Fibroblast of skin of scalp (primary cell): ENCODE measurements at places on chromosomes 4 and X.

DNA sequence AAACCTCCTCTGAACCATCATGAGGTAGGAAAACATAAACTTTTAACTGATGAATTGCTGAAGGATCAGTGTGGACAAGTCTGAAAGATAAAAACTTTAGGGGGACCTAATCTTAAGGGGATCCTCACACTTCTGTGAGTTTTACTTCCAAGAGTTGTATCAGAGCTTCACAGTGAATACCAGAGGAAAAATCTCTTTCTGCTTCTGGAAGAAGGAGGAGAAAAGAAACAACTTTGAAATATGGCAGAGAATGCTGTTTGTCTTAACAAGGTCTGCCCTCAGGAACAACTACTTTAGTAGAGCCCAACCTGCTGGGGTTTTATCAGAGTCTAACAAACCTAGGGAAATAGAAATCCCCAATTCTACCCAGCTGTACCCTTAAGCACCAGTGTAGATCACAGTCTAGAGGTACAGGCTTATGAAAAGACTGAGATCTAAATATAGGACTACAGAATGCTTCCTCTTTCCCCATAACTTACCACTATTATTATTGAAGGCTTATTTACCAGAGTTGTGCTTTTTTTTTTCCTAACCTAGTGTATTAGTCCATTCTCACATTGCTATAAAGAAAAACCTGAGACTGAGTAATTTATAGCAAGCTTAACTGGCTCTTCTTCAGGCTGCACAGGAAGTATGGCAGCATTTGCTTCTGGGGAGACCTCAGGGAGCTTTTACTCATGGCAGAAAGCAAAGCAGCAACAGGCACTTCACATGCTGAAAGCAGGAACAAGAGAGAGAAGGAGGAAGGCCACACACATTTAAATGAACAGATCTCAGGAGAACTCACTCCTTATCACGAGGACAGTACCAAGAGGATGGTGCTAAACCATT, 167.9 kb downstream of the CAMK2D start:
- no peak for DNase-seq

GRCh38 chr4:85369703-85370380, 105.1 kb upstream of the ARHGAP24 start:
- no peak for DNase-seq

- DNase-seq, result no peak
These were observed 93.2 kb downstream of the FAM13A start for GRCh38 chr4:88963817-88964216.

GRCh38 chr4:139977838-139978609, 176.0 kb downstream of the MAML3 start:
- no peak for DNase-seq
